Hematopoietic multipotent progenitor cell treated with erythropoietin and hydrocortisone succinate and interleukin-3 and kit ligand, for 6 days (in vitro differentiated cells): ENCODE measurements at places on chromosomes 6 and 20.
A peak's percentile ranks its signal among the peaks of the same experiment; 100 is the strongest.

GRCh38 chr6:151325075-151326050 is 66.0 kb downstream of the ZBTB2 start:
- DNase-seq: peak; percentile 36

- DNase-seq: no peak
These were observed 2.8 kb upstream of the CDH22 start for GRCh38 chr20:46311039-46311650.

- DNase-seq: no peak
These were observed 150.2 kb upstream of the OGFRL1 start for GRCh38 chr6:71138376-71138775.

GRCh38 chr6:118318648-118319047 is 229.4 kb upstream of the PLN start:
- no peak for DNase-seq

- DNase-seq: no peak
These were observed 257.8 kb downstream of the GMDS start for GRCh38 chr6:1987640-1988039.

DNA sequence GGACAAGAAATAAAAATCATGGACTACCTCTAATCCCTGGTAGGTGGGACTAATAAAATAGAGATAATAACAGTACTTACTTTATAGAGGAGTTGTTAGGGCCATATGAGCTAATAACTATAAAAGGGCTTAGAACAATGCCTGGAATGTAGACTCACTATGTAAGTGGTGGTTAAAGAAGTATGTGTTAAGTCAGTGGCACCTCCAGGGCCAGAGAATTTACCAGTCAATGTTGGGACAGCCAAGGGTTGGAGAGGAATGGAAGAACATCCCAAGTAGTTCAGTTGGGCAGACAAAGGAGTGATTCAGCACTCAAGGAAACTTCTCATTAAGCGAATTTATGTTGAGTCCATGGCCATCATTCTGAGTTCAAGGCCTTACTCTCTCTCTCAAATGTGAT is 116.8 kb downstream of the OTOR start:
- no peak for DNase-seq

- no peak for DNase-seq
These were observed 33.4 kb upstream of the MICB start for GRCh38 chr6:31464252-31465184.

- DNase-seq: no peak
These were observed 165.1 kb upstream of the PROKR2 start for GRCh38 chr20:5481872-5482271.

- peak; percentile 89 for DNase-seq
These were observed 36.5 kb upstream of the MLN start for GRCh38 chr6:33840048-33840926.

DNA sequence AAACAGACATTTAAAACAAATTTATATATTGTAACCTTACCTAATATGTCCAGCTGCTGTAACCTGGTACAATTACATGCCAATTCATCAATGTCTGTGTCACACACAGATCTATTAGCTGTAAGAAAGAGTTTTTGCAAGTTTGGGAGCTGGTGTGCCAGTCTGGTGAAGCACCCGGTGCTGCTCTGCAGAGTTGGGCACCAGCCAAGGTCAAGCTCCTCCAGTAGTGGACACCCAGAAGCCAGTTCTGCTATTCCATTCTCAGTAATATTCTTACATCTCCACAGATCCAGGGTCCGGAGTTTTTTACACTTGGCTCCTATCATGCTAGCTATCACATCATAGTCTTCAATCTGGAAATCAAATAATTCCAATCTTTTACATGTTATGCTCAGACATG is 41.0 kb downstream of the POU3F2 start:
- no peak for DNase-seq

DNA sequence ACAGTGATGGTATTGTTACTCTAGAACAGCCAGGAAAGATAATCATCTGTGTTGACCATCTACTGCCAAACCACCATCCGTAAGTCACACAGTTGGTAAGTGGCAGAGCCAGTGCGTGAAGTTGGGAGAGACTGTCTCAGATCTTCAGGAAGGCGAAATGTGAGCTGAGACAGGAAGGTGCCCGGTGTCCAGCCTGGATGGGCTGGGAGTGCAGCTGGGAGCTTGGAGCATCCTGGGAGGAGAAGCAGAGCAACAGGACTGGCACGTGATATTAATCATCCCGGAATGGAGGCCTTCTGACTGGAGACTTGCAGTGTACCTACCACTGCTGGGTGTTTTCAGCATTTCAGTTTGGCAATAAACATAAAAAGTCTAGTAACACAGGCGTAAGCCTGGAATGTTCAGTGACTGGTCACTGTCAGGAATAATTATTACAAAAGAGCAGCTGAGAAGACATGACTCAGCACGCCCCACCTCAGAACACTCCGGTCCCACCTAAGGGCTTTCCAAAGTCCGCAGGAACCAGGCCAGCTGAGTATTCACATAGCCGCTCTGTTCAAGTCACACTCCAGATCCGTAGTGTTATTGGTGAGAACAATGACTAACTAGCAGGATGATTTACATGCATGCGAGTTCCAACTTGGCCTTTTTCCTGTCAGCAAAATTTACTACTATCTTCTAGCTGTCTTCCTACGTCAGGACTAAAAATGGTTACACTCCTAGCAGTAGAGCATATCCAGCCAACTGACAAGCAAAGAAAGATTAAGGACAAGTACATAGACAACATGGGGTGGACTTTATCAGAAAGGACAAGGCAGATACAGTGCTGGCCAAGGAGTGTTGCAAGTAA is 45.1 kb upstream of the PNRC1 start:
- DNase-seq: no peak

DNA sequence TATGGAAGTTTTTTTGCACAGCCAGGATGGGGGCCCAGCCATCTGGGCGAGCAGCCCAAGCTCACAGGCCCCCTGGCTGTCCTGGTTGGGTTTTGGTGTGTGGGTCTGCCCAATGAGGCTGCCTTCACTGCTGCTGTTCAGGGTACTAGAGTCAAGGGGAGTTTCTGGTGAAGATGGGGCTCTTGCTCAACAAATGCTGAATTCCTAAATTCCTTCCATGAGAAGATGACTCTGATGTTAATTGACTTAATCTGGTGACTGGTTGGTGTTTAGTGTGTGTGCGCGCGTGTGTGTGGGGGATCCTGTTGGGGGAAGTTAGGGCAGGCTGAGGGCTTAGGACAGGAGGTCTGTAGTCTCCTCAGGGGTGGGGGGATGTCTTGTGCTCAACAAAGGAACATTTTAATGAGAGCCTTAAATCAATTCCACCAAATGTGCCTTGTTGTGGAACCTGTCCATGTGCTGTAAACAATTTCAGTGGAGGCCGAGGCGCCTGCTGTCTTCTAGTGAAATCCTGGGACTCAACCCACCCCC is 1.9 kb downstream of the PTK7 start:
- DNase-seq: no peak

DNA sequence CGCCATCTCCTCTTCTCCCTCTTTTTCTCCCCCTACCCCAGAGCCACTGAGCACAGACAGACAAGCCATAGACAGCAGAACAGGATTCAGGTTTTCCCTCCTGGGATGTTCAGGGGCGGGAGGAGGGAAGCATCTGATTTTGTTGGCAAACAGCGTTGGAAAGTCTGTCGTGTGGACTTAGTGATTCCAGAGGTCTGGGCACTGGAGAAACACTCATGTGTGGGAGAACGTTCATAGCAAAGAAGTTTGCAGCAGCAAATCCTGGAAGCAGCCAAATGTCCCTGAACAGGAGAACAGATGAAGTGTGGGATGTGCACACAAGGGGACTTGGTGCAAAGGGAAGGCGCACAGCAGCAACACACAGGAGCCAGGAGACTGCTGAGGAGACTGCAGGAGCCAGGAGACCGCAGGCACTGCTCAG is 264.1 kb upstream of the CDYL start:
- DNase-seq: no peak

DNA sequence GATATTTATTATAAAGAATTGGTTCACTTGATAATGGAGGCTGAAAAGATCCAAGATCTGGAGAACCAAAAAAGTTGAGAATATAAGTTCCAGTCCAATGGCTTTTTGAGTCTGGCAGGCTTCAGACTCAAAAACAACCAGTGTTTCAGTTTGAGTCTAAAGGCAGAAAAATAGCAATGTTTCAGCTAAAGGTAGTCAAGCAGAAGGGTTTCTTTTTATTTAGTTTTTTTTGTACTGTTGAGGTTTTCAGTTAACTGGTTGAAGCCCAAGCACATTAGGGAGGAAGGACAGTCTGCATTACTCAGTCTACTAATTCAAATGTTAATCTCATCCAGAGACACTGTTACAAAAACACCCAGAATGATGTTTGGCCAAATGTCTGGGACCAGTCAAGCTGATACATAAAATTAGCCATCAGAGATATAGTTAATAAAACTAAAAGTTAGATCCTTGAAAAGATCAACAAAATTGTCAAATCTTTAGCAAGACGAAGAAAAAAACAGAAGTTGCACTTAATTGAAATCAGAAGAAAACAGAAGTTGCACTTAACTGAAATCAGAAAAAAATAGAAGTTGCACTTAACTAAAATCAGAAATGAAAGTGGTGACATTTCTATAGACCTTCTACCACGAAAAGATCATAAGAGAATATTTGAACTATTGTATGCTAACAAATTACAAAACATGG is 980.3 kb upstream of the FLRT3 start:
- DNase-seq: no peak

- no peak for DNase-seq
These were observed 2.6 kb downstream of the PYGB start for GRCh38 chr20:25250508-25250907.

DNA sequence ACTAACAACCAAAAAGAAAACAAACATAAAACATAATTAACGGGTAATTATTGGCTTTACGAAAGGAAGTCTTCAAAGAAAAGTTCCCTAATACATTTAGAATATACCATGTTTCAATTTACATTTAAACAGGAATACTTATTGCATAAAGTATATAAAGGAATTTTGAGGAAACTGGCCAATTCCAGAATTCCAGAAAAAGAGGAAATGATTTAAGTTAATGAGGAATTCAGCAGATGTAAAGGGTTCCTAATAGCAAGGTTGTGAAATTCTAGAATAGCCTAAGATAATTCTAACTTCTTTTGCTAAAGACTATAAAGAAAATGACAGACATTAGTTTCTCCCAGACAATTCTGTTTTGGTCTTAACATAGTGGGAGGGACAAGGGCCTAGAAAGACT is 35.0 kb downstream of the DTNBP1 start:
- DNase-seq: no peak

DNA sequence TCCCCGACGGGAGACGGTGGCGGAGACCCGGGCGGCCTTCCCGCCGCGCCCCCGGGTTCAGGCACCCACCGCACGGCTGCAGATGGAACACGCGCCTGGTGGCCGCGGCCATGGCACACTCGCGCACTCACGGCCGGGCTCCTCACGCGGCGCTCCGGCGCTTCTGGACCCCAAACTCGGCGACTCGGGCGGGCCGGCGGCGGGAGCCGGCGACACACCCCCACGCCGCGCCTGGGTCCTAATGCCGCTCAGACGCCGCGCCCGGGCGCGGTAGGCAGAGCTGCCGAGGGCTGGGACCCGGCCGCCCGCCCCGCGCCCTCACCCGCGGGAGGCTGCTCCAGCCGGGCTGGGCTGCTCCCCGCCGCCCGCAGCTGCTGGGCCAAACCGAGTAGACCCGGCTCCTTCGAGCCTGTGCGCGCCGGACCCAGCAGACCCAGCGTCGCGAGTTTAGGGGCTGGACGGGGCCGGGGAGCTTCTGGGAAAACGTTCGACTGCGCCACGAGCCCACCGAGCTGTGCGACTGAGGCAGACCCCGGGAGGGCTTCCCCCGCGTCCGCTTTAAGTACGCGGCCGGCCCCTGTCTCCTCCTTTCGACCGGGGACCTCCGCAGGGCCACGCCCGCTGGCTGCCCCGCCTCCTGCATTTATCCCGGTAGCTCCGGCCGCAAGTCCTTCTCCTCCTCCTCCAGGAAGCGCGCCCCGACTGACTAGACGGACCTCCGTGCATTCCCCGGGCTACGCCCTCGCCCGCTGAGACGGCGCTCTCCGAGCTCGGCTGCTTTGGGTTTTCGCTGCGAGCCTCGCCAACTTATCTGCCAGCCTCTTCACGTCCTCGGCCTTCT is at the start of gene SLC4A11:
SLC4A11 (minus strand) TSS at position 165 of the 841 bp plus-strand sequence; CDS start at position 112, 53 bp downstream.
- DNase-seq: peak; percentile 69

GRCh38 chr6:129491436-129491835 is 218.5 kb downstream of the ARHGAP18 start:
- no peak for DNase-seq

DNA sequence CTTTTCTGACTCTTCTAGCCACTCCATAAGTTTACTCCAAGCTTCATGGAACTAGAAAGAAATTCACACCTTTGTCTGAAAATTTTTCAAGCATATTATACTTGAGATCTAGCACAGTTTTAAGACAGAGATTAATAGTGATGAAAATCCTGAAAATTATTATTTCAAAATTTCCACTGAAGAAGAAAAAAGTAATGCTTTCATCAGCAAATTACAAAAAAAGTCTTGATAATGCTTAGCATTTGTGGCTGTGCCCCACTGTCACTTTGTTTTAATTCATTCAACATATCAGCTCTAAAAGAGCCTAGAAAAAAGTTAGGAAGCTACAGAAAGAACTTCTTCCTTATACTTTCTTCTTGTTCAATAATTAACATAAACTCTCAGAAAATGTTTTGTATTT is 153.1 kb downstream of the DST start:
- DNase-seq: no peak

- DNase-seq: peak; percentile 74
These were observed 45.3 kb downstream of the ZNF292 start for GRCh38 chr6:87200469-87201175.

- DNase-seq: no peak
These were observed 136.0 kb downstream of the MTHFD1L start for GRCh38 chr6:151001387-151002056.

GRCh38 chr20:23856736-23857135 is 22.8 kb downstream of the CST5 start:
- DNase-seq: no peak

GRCh38 chr6:45710304-45710821 is 305.3 kb downstream of the CLIC5 start:
- DNase-seq: peak; percentile 58

GRCh38 chr6:143271024-143271423 is 179.5 kb downstream of the ADAT2 start:
- DNase-seq: no peak

DNA sequence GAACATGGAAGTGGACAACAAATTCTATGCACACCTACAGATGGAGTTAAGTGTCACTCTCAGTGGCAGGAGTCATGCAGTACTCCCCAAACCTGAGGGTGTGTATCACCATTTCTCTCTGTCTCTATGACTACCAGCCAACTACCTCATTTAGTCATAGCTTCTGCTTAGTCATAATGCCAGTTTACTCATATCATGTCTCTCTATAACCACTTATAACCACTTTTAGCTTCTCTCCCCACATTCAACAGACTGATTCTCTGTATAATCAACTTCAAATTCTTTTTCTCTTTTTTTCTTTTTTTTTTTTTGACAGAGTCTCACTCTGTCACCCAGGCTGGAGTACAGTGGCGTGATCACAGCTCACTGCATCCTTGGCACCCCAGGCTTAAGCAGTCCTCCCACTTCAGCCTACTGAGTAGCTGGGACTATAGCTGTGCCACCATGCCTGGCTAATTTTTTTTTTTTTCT is 13.8 kb upstream of the GTF3C6 start:
- DNase-seq: peak; percentile 95
